ENCODE measurements at places on chromosomes 1 and 21.

DNA sequence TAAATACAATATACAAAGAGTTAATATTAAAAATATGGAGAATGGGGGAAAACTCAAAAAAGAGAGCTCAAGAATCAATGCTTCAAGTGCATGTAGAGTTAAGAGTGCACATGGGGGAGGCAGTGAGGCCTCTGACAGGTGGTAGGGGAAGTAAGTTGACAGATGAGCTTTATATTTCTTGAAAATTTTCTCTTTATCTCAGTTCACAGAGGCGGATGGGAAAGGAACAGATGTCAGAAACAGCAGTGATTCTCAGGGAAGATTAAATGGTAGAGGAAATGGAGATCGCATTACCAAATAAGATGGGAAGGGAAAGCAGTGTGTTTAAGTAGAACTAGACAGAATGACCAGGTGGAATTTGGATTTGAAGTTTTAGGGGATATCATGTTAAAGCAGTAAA lies 200.1 kb upstream of the C1orf105 start:
- no peak for DNase-seq

GRCh38 chr1:56517404-56518130 lies 61.8 kb downstream of the PLPP3 start:
- no peak for DNase-seq

DNA sequence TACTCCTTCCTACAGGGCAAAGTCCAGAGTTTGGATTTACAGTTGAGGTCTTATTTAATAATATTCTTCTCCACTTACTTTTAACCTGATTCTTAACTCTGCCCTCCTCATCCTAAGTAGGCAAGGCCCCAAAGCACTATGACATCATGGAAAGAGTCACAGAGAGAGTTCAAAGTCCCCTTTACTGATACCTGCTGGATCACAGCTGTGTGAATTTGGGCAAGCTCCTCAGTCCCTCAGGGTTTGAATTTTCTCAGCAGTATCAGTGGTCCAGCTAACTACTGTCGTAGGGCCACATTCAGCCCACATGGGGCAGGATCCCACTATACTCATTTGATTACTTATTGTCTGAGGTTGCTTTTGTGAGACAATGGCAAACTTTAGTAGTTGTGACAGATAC lies 16.0 kb downstream of the TYW3 start:
- DNase-seq = no peak

GRCh38 chr1:53536606-53537005 lies 77.4 kb downstream of the DMRTB1 start:
- no peak for DNase-seq

GRCh38 chr1:34131396-34132160 lies 33.5 kb downstream of the CSMD2 start:
- DNase-seq = peak; percentile 16

GRCh38 chr1:157219182-157219581 lies 81.0 kb upstream of the ETV3 start:
- no peak for DNase-seq

GRCh38 chr1:157773493-157774350 lies 3.2 kb downstream of the FCRL2 start:
- no peak for DNase-seq

- peak; percentile 41 for DNase-seq
Observed at GRCh38 chr1:224632921-224633321, 16.8 kb downstream of the CNIH3 start.

DNA sequence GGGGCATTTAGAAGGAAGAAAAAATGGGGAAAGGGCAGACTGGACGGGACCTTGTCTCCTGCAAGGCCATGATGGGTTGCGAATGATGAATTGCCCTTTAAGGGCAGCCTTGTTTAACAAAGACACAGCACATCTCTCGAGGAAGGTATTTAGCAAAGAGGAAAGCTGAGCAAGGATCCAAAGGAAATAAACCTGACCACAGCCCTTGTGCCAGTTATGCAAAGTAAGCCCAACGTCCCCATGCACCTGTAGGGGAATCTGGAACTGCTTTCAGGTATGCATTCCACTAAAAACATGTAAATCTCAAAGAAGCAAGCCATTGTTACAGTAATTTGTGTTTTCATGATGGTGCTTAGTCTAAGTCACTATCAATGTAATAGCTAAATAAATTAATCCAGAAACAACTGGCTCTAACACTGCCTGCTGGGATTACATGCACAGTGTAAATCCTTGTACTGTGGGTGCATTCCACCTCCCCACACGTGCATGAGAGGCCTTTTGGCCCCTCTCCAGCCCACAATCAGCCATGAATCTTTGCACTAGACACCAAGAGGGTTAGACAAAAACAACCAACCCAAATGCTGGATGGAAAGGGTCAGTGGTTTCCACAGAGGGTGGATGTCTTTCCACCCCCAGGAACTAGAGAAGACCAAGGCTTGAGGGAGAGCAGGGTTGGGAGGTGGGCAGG lies 228.8 kb upstream of the KAZN start:
- peak; percentile 45 for DNase-seq

DNA sequence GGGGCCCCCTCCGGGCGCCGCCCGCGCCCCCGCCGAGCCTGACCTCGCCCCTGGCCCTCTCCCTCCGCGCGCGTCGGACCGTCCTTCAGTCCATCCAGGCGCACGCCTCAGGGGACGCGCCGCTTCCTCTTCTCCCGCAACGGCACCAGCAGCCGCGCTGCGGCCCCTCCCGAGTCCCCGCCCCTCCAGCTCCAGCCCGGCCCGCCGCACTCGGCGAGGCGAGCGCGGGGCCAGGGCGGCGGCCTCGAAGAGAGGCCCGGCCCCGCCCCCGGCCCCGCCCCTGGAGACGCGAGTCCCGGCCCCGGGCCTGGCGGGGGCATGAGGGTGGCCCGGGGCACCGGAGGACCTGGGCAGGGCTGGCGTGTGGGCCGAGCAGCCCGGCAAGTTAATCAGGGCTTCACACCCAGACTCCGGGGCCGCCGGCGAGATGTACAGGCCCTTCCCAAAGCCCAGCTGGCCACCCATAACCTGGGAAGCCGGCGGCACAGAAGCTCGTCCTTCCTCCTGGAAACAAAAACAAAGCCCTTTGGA lies at the start of gene IGSF3:
Gene IGSF3 (minus strand): TSS at position 159 of the 531 bp plus-strand sequence. CDS start 1,407 bp downstream, outside the sequence.
- DNase-seq = no peak

DNA sequence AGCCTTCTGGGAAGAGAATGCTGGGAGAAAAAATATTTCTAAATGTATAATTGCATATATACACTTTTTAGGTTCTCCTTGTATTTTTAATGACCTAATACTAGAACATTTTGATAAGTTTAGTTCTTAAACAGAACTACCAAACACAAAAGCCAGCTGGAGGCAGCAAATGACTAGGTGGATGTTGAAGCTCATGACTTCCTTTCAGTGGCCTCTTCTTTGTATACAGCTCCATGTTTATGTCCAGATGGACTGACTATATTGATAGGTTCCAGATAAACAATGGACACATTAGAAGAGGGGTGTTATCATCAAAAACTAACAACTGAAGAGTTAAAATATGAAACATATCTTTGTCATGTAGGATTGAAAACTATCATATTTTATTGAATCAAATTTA lies 52.5 kb downstream of the LRRC8D start:
- no peak for DNase-seq

DNA sequence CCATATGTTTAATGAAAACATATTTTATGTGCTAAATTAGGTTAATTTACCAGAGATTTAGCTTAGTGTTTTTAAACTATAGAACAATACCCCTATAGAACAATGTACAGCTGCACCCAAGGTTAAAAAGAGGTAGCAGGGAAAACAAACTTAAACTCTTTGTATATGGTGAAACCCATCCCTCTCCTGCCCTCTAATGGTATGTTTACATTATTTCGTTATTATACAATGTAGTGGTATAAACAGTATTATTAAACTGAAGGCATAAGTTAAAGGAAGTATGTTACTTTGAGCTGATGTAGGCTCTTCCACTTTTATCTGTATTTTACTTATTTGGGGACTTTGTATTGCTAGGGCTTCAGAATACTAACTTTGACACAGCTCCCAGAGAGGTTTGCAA lies 16.7 kb upstream of the ZYG11A start:
- DNase-seq = no peak

DNA sequence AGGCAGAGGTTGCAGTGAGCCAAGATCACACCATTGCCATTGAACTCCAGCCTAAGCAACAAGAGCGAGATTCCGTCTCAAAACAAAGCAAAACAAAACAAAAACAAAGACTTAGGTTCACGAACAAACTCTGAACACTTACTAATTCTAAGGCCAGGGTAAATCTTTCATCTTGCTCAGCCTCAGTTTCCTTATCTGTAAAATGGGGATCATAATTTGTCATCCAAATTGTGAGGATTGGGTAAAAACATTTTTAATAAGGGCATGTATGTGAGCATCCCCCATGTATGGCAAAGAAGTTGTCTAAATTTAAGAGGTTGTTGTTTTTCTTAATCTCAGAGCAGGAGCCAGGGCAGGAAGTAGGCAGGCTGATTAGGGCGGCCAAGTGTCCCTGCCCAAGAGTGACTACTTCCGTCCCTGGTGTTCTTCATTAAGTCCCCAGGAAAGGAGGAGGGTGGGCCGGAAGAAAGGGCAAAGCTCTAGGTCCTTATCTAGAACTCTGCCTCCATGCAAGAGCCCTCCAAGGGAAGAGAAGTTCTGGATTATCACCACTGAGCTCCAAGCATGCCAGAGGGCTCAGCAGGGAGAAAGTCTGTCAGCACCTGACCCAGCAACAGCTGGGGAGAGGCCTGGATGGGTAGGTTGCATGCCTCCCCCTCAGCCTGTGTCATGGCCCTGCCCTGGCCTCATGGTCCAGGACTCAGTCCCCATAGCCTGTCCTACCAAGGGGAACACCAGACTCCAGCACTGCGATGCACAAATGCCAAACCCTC lies 49.9 kb upstream of the CLIC4 start:
- peak; percentile 30 for DNase-seq

DNA sequence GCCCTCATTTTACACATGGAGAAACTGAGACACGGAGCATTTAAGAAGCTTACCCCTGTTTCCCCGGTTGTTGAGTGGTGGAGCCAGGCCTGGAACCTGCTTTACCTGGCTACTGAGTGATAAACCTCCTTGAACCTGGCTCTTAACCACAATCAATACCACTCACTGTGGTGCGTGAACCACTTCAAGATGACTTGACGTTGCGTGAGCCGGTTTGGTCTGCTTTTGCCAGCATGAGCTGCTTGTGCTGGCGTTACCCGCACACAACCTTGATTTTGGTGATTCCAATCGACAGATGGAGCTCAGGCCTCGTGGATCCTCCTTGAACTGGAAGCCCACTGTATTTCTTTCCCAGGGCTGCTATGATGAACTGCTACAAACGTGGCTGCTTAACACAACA lies 6.1 kb upstream of the TINAGL1 start:
- no peak for DNase-seq

Data from AG10803 (cell line).